ENCODE measurements at places on chromosomes 2 and 18. TPM values are rescaled to one million over a fixed set of nuclear protein-coding genes. Genes with fewer than 3 reads are reported as not detected.

EXOC6B gene
- 96.9 TPM for total RNA-seq

POLR1A gene
- 13.4 TPM for total RNA-seq

KIF1A gene
- 0.65 TPM for total RNA-seq

GLB1L gene
- 1.4 TPM for total RNA-seq

PROC gene
- total RNA-seq: not detected

SRD5A2 gene
- total RNA-seq: not detected

ANAPC1 gene
- 17.1 TPM for total RNA-seq

D2HGDH gene
- 19.0 TPM for total RNA-seq

ITPRIPL1 gene
- 1.0 TPM for total RNA-seq

ZC3H6 gene
- total RNA-seq: 18.7 TPM

GPAT2 gene
- 6.4 TPM for total RNA-seq

CDH19 gene
- total RNA-seq: 18.4 TPM
